ENCODE measurements at places on chromosomes 2 and 18. TPM values are rescaled to one million over a fixed set of nuclear protein-coding genes. Genes with fewer than 3 reads are reported as not detected.

IL1R1 gene
- 118 TPM for polyA plus RNA-seq

CHRNG gene
- polyA plus RNA-seq = 0.26 TPM

TACR1 gene
- 2.4 TPM for polyA plus RNA-seq

TRIB2 gene
- polyA plus RNA-seq = 85.2 TPM

MTX2 gene
- polyA plus RNA-seq = 54.5 TPM

UGT1A10 gene
- polyA plus RNA-seq = not detected

DNA sequence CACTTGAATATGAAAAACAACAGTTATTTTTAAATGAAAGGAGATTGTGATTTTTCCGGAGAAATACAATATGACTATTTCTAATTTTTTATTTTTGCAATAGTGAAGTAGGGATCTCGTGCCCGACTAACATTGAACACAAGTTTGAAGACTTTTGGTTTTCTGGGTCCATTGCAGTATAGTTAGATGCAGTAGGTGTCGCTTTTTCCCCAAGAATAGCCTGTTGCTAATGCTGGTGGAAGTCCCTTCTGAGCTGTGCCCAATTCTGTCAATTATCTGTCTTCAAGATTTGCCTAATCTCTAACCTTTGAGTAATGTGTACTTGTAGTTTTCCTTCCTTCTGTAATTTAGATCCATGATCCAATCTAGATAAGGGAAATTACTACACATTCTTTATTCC lies 36.5 kb downstream of the SEMA4F start:
- peak; percentile 41 for DNase-seq

DNA sequence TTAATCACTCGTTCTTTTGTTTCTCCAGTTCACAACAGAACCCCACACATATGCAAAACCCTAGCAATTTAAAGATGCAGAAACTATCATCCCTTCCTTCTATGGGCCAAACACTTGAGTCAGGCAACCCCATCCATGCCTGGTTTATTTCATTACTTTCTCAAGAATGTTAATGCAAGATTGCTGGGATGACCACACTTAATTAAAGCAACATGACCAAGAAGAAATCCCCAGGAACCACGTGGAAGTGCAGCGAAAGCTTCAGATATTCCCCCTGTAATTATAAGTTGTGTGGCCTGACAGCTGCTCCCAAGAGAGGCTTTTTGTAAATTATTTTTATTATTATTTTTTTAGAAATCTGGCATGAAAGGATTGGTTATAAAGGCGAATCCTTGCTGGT lies 246.2 kb upstream of the ID2 start:
- no peak for DNase-seq

DNA sequence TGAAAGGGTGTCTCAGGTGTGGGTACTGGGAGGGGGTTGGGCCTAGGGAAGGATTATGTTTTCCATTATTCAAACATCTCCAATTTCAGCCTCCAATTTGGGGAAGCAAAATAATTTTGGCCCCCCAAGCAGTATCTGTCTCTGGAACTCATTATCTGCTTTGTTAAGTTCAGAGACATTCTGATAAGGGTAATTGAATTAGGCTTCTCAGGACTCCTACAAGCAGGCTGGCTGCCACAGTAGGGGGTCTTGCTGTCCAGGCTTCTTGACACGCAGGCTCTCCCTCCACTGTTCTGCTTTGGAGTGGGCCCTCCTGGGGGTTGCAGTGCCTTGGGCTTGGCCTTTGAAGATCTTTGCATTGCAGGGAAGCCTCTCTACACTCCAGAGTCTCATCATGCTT lies 108.1 kb upstream of the SIX2 start:
- no peak for DNase-seq

GRCh38 chr2:114294741-114295140 lies 147.7 kb upstream of the DPP10 start:
- no peak for DNase-seq

DNA sequence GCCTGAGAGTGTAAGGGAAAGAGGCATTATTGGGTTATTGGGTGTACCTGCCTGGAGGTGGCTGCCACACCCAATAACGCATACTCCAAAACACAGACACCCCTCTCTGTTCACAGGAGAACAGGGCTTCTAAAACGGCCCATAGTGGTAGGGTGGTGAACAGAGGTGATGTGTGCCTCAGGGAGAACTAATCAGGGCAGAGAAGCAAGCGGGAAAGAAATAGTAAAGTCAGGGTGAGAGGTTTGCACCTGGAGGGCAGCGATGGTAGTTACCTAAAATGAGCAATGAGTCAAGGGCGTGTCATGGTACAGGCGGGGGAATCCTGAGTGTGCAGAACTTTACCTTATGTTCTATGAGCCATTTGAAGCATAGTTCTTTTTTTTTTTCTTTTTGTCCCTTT lies 21.6 kb upstream of the VPS4B start:
- no peak for DNase-seq

DNA sequence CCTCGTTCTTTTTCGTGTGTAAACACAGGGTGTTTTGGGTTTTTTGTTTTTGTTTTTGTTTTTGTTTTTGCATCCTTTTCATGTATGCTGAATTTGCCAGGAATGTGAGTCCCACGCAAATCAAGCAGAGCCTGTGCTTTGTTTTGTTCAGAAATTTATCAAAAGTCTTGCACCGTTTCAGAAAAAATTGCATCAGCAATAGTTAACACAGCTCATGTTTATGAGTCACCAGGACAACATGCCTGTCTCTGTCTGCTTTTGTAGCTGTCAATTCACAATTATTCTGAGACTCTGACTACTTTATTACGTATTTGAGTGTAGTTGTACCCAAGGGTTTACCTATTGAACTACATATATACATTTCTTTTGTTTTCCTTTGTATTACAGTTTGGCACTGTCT lies 38.3 kb downstream of the MRPL44 start:
- DNase-seq = no peak

GRCh38 chr2:46976556-46977279 lies 61.1 kb upstream of the MCFD2 start:
- DNase-seq = no peak

DNA sequence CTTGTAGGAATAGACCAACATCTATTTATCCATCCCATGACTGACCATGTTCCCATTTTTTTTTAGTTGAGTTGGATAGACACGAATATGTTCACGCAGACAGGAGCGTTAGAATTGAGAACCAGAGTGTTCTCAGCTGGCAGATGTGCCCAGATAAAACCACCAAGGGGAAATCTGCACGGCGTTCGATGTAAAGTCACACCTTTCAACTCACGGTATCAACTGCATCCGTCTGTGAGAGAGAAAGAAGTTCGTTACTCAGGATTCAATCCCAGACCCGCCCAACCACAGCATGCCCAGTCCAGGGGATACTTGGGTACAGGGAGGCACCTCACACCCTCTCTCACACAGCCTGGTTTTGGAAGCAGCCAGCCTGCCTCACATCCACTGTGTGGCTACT lies 26.1 kb downstream of the MAL start:
- DNase-seq = no peak

DNA sequence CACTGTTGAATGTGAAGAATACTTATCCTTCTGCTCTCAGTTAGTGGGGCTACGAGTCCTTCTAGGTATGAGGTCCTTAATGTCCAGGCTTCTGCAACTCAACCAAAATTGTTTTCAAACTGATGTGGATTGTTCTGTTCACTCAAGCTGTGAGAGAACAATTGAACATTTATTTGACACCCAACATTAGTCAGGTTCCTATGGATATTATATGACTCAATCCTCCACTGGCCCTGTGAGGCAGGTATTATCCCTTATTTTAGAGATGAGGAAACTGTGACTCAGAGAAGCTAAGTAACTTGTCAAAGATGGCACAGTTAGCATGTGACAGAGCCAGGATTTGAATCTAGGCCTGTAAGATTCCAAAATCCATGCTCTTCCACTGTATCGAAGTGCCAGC lies 1.2 kb upstream of the LYG2 start:
- DNase-seq = no peak

- no peak for DNase-seq
Measured at GRCh38 chr2:9392898-9393765, 30.2 kb downstream of the ITGB1BP1 start.

DNA sequence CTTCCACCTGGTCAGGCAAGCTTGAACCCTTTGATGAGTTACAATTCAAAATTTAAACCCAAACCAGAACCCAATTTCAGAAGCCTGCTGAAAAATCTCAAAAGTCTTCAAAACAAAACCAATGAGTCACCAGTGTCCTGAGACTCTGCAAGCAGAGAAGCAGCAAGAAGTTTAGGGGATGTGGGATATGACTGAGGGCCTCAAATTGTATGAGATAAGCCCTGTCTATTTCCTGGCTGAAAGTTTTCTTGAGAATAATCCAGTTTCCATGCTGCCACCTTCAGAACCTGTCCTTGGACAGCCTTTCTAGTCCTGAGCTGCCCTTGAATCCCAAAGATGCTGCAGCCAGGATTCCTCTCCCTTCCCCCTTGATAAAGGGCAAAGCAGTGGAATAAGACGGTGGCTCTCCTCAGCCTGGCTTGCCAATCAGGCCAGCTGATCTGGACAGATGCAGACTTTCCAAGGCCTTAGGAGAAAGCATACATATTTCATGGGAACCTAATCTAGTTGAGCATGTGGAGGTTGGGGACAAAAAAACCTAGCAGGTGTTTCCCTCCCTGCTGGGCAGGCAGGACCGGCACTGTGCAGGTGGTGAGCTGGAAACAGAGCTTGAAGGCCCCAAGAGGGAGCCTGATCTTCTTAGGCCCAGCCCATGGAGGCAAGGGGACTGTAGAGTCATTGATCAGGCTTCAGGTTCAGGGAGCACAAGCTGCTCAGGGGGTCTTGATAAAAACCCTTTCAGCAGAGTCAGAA lies 278.0 kb upstream of the MGAT5 start:
- DNase-seq = no peak

GRCh38 chr18:25518716-25519053 lies 166.7 kb upstream of the ZNF521 start:
- no peak for DNase-seq

GRCh38 chr2:30380824-30381223 lies 66.2 kb upstream of the LCLAT1 start:
- DNase-seq = no peak

- DNase-seq = no peak
Measured at GRCh38 chr2:145043399-145043834, 523.5 kb upstream of the ZEB2 start.

- no peak for DNase-seq
Measured at GRCh38 chr2:5596868-5597267, 95.3 kb upstream of the SOX11 start.

DNA sequence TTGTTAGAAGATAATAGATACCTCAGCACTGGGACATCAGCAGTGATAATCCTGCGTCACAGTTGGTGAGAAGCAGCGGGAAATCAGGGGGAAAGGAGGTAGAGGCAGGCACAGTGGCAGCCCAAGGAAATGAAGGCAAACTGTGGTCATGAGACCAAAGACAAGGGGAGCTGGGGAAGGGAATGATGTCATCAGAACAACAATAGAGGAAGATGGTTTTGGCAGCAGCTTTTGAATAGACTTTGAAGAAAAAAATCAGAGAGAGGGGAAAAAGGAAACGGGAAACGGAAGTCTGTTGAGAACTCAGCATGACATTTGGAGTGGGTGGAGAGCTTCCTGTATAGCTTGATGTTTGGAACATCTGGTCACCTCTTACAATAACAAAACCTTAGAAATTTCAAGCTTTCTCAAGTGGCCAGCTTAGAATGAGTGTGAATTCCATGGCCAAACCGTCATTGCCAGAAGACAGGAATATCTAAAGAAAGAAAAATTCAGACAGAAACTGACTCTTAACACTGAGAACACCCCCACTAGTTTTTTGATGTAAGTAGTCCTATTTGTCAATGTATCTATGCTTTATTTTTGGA lies 18.4 kb upstream of the YES1 start:
- DNase-seq = peak; percentile 50

DNA sequence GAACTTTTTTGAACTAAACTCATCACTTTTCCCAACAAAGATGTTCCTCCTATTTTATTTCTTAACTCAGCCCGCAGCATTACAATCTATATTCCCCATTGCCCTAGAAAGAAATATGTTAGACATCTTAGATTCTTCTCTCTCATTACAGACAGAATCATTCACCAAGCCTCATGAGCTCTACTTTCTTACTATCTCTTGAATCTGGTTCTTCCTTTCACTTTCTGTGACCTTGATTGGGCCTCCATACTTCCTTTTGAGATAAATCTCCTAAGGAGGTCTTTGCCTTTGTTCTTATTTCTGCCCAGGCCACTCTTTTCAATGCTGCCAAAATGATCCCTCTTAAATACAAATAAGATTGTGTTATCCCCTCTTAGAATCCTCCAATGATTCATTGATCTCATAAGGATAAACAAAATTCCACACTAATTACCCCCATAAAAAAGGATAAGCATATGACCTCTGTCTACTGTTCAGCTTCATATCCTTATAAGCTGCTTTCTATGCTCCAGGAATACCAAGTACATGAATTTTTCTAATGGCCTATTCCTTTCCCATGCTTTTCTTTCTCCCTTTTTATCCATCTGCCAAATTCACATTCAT lies 400.0 kb downstream of the ARHGAP15 start:
- no peak for DNase-seq

DNA sequence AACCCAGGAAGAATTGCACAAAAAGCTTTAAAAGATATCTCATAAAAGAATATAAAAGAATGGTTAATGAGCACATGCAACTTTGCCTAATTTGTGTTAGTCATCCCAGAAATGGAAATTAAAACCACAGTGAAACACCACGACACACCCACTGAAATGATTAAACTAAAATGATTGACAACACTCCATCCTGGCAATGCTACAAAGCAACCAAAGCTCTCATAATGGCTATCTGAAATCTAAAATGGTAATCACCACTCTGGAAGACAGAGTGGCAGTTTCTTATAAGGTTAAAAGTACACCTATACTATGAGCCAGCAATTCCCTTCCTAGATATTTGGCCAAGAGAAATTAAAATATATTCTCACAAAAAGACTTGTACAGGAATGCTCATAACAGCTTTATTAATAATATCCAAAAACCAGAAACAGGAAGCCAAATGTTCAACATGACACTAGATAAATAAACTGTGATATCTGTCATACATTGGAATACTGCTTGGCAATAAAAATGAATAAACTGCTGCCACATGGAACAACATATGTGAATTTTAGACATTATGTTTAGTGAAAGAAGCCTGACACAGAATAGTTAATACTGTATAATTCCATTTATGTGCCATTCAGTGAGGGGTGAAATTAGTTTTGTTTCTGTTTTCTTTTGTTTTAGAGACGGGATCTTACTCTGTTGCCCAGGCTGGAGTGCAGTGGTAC lies 105.3 kb upstream of the BCL2L11 start:
- no peak for DNase-seq

DNA sequence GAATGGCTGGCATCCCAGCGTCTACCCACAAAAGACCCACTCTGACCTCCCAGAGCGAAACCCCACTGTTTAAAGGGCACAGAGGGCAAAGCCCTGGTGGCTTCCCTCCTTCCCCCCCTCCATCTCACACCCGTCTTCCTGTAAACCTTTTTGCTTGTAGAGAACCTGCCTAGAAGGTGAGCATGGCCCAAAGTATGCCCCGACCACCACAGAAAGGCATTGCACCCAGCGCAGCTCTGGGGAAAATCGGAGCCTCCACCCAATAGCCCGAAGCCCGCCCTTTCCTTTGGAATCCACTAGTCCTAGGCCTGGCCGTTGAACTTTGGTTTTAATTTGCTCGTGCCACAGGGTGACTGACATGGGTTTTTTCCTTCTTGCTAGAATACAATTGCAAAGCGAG lies 22.6 kb downstream of the DIPK1C start:
- no peak for DNase-seq

Data from right lung (tissue), 10 donors.